Activated CD8-positive, alpha-beta T cell treated with anti-CD3 and anti-CD28 coated beads for 36 hours (primary cell): ENCODE measurements at places on chromosomes 1 and 21. TPM values are rescaled to one million over a fixed set of nuclear protein-coding genes. Genes with fewer than 3 reads are reported as not detected.

The CACNA1S gene
- total RNA-seq, result not detected

DNA sequence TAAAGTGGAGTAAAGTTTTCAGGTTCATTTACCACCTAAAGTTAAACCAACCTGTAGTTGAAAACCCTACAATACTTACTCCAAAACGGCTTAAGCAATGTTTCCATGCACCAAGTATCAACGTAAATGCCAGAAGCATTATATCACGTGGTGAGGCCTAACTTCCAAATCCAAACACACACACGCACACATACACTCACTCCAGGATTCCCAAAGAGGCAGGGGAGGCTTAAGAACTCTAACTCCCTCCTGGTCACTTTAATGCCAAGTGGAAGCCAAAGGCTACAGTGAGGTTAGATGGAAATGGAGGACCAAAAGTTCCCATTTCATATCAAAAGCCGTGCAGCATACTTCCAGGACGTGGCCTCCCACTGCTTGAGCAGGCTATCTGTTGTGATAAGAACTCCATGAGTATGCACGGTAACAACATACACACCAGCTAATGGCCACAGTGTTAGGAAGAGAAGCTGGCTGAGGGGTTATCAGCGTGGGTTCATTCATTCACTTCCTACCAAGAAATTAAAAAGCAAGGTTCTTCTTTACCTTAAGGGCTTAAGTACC, 224.1 kb downstream of the SLC45A1 start:
- no peak for DNase-seq
- no peak overlapping the region for H3K4me3 ChIP-seq
- peaks cover 36% of the 10 kb centered on the region for H3K4me1 ChIP-seq

DNA sequence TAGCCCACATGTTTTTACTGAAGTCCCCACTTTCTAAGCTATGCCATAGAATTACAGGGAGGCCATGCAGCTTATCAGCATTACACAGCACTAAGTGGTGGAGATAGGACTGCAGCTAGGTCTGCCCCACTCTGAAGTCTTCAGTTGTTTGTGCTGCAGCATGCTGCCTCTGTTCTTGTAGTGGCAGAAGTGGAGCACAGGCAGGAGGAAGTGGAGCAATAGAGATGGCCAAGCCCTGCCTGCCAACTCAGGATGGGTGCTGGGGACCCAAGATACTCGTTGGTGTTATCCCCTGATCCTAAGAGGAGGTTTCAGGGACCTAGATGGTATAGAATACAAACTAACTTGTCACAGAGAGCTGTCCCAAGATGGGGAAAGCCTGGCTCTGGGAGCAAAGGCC, 12.9 kb downstream of the MRPL37 start:
- H3K27me3 ChIP-seq, result no peaks in the 10 kb centered on the region
- no peak for DNase-seq
- peaks cover 66% of the 10 kb centered on the region for H3K36me3 ChIP-seq
- H3K4me3 ChIP-seq, result no peak overlapping the region

The AMY2A gene
- total RNA-seq, result not detected

The TSNAX gene
- total RNA-seq, result 37.6 TPM

DNA sequence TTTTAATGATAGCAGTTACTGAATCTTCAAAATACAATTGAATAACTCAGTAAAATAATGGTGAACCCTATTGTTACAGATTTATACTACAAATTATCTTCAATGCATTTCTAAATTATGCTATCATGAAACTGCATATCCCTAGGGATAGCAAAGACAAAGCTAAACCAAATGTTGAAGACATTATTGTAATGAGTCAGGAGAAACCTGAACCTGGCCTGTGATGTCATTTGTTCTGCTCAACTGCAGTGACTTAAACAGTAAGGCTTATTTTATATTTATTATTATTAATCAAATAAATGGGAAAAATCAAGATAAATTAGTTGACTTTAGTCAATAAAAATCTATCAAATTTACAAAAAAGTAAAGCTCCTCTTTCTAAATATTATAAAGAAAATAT, 100.3 kb downstream of the UCHL5 start:
- no peak for DNase-seq
- no peak overlapping the region for H3K27ac ChIP-seq
- no peaks in the 10 kb centered on the region for H3K27me3 ChIP-seq

DNA sequence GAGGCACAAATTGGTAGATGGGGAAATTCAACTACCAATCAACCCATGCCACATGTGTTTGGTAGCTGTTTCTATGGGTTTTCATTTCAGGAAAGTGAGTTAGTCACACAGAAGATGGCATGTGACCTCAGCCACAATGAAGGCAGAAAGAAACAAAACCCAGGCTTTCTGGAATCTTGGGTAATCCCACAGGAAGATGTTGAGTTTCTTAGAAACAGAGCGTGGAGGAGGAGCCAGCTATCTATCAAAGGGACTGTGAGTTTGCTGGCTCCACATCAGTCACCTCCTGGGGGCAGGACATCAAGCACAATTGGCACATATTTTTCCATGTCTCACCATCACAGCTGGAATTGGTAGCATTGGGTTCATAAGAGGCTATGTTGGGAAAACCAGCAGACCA, 188.9 kb upstream of the PLXNA2 start:
- H3K36me3 ChIP-seq, result no peaks in the 10 kb centered on the region
- no peaks in the 10 kb centered on the region for H3K4me1 ChIP-seq
- H3K27me3 ChIP-seq, result peaks cover 1% of the 10 kb centered on the region
- no peak overlapping the region for H3K4me3 ChIP-seq
- no peak overlapping the region for H3K27ac ChIP-seq

DNA sequence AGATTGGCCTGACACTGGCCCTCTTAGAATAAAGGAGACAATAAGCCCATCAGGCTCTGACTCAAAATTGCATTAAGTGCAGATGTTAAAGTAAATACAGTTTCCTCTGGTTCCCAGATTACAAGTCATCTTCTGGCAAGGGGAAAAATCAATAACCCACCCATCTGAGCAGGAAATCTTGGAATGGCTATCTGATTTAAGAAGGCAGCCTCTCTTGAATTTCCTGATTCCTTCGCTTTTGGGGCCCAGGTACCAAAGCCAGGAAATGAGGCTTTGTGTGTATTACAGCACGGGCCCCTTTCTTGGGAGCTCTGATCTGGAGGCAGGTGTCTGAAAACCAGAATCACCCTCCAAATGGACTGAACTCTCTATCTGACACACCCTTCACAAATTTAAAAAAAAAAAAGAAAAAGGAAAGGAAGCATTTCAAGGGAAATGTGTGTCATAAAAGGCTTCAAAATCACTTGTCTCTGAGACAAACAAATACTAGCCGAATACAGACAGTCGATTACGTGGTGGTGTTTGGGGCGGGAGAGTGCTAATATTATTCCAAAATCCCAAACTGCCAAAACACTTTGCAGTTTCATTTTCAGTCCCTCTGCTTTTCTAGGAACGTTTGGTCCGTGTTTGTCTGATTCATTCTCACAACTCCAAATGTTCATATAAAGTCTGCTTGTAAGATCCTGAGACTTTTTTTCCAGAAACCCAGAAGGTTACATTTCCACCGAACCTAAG, 240.9 kb upstream of the CAMK1G start:
- H3K4me1 ChIP-seq, result no peaks in the 10 kb centered on the region
- H3K27ac ChIP-seq, result no peak overlapping the region
- no peak overlapping the region for H3K4me3 ChIP-seq
- peaks cover 10% of the 10 kb centered on the region for H3K27me3 ChIP-seq
- DNase-seq, result no peak

DNA sequence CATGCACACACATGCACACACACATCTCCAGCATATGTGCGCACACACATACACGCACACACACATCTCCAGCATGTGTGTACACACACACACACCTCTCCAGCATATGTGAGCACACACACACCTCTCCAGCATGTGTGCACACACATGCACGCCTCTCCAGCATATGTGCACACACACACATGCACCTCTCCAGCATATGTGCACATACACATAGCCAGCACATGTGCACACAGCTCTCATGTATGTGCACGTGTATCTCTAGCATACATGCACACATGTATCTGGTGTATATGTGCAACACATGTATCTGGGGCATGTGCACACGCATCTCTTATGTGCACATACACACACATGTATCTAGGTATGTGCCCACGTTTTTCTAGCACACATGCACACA, 57.9 kb downstream of the SLC19A1 start:
- H3K4me1 ChIP-seq, result peaks cover 11% of the 10 kb centered on the region
- no peak for DNase-seq
- H3K27ac ChIP-seq, result no peak overlapping the region
- no peaks in the 10 kb centered on the region for H3K27me3 ChIP-seq

The MROH9 gene
- not detected for total RNA-seq

The GFI1 gene
- total RNA-seq, result 54.3 TPM

DNA sequence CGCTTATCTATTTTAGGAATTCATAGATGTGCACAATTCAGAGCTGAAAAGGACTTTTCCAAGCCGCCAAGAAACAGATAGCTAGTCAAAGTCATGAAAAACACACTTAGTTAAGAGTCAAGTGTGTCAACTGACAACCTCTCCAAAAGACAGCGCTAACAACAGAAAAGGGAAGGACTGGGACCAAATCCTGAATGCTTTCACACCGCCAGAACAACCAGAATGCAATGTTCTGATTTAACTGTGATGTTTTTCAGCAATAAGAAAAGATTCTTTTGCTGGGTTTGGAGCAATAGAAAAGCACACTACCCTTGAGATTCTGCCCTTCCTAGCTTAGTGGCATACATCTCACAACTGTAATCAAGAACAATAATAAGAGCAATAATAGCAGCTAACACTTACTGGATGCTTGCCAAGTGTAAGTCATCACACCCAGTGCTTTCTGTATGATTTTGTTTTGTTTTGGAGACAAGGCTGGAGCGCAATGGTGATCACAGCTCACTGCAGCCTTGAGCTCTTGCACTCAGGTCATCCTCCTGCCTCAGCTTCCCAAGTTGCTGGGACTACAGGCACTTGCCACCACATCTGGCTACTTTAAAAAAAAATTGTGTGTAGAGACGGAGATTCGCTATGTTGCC, 33.9 kb upstream of the SDC3 start:
- no peaks in the 10 kb centered on the region for H3K4me1 ChIP-seq
- H3K4me3 ChIP-seq, result no peak overlapping the region
- H3K36me3 ChIP-seq, result peaks cover 53% of the 10 kb centered on the region
- H3K27me3 ChIP-seq, result no peaks in the 10 kb centered on the region

DNA sequence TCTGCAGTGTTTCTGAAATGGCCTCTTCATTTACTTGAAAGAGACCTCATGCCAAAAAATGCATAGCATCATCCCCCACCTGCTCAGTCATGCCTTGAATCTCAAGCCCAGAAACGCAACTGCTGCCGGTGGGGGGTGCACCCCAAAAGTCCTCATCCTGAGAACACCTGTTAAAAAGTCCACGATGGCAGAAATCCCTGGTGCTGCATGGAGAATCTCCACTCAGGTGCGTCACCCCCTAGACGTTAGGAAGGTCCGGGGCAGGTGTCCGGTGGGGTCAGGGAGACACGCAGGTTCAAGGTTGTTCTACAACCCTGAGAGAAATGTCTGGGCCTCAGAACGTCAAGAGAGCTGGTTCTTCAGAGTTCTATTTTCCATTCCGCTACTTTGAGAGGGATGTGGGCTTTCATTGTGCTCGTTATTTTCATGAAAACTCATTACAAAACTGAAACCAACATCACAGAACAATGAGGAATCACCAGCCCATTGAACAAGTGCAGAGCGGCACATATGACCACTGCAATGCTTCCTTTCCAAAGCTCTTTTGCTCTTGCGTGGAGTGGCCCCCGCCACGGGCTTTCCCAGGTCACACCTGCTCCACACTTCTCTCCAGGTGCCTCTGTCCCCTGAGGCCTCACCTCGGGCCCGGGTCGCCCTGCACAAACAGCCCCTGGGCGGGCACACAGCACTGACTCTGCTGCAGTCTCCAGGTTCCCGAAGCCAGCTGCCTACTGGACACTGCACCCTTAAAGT, 201.9 kb downstream of the TOMM20 start:
- no peaks in the 10 kb centered on the region for H3K27me3 ChIP-seq
- no peaks in the 10 kb centered on the region for H3K36me3 ChIP-seq
- H3K4me3 ChIP-seq, result peak overlapping the region; percentile 48
- peak overlapping the region; percentile 95 for H3K27ac ChIP-seq

DNA sequence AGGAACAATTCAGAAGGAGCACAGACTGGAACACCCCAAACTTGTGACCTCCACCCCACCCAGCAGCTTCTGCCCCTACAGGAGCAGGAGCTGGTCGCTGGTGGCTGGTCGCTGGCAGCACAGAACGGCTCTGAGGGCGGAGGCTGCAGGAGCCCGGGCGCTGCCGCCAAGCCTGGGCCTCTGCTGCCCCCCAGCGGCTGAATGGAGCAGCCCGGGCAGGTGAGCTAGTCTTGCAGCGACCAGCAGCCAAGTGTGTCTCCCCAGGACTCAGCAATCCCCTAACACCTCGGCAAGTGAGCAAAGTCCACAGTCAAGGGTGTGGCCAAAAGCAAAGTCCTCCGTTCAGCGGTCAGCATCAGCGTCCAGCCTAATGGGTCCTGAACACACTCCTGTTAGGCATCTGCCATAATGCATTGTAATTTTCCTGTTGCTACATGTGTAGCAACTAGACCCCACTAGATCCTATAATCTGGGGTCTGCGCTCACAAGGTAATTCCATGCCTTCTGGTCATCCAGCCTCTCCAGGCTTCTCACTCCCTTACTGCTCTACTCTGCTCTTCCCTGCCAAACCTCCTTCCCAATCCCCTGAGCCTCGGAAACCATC, 12.1 kb upstream of the GJB5 start:
- no peak overlapping the region for H3K4me3 ChIP-seq
- DNase-seq, result peak; percentile 84
- H3K36me3 ChIP-seq, result no peaks in the 10 kb centered on the region
- H3K27ac ChIP-seq, result no peak overlapping the region
- no peaks in the 10 kb centered on the region for H3K27me3 ChIP-seq

GRCh38 chr1:74357756-74358155, 122.6 kb downstream of the TNNI3K start:
- no peaks in the 10 kb centered on the region for H3K36me3 ChIP-seq
- no peak overlapping the region for H3K27ac ChIP-seq
- H3K4me1 ChIP-seq, result no peaks in the 10 kb centered on the region
- H3K4me3 ChIP-seq, result no peak overlapping the region

- H3K4me3 ChIP-seq, result no peak overlapping the region
- H3K36me3 ChIP-seq, result no peaks in the 10 kb centered on the region
- peak; percentile 73 for DNase-seq
- H3K4me1 ChIP-seq, result no peaks in the 10 kb centered on the region
- H3K27me3 ChIP-seq, result peaks cover 18% of the 10 kb centered on the region
Observed at GRCh38 chr1:38489844-38490270, 369.7 kb downstream of the RRAGC start.

DNA sequence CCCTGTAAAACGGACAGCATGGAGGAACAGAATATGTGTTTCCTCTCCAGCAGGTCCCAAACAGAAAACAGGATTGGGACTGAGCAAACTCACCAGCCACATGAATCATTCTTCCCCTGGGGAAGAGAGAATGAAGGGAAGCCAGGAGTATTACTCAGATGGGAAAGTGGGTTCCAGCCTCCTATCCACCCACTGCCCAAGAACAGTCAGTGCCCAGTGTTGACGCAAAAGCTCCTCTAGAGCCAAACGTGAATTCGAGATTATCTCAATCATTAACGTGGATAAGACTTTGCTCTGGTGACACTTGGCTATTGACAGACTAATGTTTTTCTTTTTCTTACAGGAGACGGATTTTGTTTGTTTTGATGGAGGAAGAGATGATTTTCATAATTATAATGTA, 9.3 kb downstream of the MIA3 start:
- H3K4me1 ChIP-seq, result no peaks in the 10 kb centered on the region
- no peaks in the 10 kb centered on the region for H3K27me3 ChIP-seq

The NCMAP gene
- 0.20 TPM for total RNA-seq
